ENCODE measurements at places on chromosomes 13 and 19.

DNA sequence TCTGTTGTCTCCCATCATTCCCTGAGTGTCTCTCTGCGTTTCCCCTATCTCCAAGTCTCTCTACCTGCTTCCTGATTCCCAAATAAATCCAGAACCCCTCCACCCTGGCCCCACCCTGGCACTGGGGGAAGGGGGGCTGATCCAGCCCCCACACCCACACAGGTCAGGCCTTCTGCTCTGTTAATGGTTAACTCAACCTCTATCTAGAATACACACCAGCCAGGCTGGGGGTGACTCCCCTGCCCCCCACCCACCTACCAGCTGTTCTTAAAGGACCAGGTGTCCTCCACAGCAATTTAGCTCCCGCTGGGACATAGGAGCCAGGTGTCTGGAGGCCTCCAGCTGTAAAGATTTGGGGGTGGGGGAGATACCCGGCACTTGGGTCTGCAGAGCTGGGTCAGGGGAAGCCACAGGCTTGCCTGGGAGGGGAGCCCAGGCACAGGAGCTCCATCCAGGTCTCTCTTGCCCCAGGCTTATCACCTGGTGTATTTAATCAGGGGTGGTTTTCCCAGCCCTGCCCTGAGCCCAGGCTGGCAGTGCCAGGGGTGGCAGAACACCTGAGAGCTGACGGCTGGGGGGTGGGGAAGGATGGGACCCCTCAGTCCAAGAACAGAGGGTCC lies 3.9 kb downstream of the IRF2BP1 start:
- no peak for DNase-seq

GRCh38 chr13:44908266-44908665 lies 81.0 kb downstream of the NUFIP1 start:
- no peak for DNase-seq

DNA sequence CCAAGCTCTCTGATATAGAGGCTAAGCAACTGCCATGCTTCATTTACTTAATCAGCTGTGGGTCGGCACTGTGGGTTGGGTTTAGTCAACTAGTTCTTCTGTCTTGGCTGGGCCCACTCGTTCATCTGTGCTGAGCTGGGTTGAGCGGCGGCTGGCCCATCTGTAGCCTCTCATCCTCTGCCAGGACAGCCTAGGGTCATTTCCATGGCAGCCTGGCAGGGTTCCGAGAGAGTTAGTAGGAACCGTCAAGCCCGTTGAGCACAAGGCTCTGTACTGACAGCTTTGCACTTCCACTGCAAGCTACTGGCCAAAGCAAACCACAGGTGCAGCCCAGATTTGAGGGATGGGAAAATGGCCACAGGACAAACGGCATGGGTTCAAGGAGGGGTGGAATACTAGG lies 6.6 kb upstream of the ZNF835 start:
- DNase-seq = no peak

- DNase-seq = no peak
Observed at GRCh38 chr13:44072536-44072935, 192.8 kb downstream of the LACC1 start.

DNA sequence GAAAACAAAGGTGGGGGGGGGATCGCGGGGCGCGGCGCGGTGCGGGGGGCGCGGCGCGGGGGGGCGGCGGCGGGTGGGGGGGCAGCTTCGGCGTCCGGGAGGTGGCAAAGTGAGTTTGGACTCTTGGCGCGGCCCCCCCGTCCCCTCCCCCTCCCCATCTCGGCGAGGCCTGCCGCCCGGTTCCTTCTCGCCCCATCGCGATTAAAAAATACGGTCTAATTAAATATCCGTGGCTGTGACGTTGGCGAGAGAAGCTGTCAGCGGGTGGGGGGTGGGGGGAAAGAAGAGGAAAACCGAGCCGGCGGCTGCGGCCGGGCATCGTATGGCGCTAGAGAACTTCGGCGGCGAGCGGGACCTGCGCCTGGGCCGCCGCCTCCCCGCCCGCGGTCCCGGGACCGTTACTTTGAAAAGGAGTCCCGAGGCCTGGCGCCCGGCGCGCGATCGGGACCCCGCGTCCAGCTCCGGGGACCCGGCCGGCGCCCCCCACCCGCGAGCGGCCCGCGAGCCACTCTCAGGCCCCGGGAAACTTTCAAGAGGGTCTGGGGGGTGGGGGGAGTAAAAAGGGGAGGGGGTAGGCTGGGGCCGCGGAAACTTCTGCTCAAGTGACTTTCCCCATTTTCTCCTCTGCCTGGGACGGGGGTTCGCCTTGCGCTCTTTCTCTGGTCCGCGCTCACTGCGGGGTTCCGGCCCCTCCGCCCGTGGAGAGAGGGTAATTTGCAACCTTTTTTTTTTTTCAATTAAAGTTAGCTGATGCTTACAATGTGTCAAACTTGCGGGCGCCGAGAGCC lies 146.3 kb upstream of the ZNF536 start:
- no peak for DNase-seq

DNA sequence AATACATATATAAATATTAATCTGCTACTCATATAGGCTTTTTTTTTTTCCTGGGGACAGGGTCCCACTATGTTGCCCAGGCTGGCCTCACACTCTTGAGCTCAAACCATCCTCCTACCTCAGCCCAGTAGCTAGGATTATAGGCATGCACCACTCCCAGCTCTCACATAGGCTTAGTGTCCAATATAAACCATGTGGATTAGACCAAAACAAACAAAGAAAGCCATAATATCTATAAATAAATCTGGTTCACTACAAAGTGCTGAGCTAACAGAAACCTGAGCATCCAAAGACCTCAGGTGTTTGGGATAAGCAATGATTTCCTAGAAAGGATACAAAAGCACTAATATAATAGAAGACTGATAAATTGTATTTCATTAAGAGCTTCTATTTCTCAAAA lies 26.0 kb downstream of the TBC1D4 start:
- no peak for DNase-seq

DNA sequence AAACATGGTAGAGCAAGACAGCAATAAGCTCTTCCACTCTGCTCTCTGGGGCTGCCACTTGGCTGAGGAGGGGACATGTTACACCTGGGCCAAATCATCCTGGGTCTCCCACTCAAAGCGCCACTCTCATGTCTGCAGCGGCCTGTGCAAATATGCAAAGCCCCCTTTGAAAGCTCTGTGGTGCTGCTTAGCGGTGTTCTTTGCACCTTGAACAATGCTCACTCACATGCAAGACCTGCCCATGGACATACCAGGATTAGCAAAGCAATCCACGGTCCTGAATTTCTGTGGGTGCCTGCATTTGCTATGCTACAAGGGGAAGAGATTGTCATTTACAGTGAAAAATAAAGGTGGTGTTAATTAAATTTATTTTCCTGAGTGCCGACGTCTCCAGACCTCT lies 48.6 kb downstream of the MRPL57 start:
- no peak for DNase-seq

GRCh38 chr13:41827507-41828213 lies 133.2 kb downstream of the VWA8 start:
- no peak for DNase-seq

DNA sequence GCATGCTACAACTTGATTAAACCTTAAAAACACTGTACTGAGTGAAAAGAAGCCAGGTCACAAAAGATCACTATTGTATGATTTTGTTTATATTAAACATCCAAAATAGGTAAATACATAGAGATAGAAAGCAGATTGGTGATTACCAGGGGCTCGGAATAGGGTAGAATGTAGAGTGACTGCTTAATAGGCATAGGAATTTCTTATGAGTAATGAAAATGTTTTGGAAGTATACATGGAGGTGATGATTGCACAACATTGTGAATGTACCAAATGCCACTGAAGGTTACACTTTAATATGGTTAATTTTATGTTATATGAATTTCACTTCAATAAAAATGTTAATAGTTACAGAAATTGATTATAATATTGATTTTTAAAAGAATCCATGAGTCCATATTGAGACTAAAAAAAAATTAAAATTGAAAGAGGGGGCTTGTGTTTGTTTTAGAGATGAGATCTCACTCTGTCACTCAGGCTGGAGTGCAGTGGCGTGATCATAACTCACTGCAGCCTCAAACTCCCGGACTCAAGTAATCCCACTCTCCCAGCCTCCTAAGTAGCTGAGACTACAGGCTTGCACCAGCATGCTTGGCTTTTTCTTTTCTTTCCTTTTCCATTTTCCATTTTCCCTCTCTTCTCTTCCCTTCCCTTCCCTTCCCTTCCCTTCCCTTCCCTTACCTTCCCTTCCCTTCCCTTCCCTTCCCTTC lies 85.1 kb downstream of the FNDC3A start:
- no peak for DNase-seq

GRCh38 chr19:11649941-11650340 lies 52.7 kb downstream of the ZNF627 start:
- no peak for DNase-seq

DNA sequence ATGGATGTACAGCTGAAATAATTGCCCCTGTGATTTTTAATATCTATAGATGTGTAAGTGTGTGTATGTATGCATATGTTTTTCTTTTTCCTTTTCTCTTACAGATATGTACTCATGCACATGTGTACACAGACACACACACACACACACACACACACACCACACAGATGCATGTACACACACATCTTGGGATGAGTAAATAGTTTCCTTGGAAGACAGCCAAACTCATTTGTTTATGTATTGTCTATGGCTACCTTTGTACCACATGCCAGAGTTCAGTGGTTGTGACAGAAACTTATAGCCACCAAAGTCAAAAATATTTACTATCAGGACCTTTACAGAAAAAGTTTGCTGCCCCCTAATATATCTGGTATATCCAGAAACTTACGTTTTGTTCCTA lies 192.6 kb downstream of the MAB21L1 start:
- no peak for DNase-seq

DNA sequence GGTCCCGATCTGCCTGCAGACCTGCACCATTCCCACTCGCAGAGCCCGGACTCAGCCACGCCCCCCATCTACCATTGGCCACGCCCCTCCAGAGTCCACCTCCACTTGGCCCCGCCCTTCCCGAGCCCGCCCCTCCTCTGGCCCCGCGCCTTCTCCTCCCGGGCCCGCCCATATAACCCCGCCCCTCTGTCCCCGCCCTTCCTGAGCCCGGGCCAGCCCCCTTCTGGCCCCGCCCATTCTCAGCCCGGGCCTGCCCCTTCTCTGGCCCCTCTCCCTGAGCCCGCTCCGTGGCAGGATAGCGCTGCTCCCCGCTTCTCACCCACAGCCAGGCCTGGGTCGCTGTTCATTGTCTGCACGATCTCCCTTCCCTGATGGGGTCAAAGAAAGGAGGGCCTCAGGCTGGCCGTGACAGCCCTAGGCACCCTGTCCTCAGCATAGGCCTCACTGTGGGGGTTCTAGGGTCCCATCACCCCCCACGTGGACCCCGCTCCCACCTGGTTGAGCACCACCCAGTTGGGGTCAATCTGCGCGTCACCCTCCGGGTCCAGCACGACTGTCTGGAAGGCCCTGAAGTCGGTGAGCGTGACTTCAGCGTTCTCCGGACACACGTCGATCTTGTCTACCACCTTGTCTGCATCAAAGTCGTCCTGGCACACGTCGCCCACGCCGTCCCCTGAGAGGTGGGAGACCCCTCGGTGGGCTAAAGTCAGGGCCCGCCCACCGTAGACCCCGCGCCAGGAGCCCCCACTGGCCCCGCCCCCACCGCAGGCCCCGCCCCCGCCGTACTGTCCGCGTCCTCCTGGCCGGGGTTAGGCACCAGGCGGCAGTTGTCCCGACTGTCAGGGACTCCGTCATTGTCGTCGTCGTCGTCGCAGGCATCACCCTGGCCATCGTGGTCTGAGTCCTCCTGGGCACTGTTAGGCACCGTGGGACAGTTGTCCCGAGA lies 5.7 kb downstream of the COMP start:
- DNase-seq = no peak

DNA sequence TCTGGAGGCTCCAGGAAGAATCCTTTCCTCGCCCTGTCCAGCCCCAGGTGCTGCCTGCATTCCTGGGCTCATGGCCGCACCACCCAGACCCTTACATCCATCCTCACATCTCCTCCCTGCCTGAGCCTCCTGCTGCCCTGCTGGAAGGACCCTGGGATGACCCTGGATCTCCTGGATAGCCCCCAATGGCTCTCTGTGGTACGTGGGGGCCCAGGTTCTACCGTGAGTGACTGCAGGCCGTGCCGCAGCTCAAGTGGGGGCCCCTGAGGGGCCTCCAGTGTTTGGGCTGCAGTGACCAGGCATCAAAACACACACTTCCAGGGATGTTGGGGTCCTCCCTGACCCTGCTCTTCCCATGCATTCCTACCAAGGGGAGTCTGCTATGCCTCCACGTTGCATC lies 8.3 kb upstream of the MCF2L start:
- DNase-seq = no peak

GRCh38 chr13:51739027-51739764 lies 64.8 kb downstream of the DHRS12 start:
- no peak for DNase-seq

- DNase-seq = peak; percentile 30
Observed at GRCh38 chr13:106561551-106562170, 6.3 kb downstream of the ARGLU1 start.

- no peak for DNase-seq
Observed at GRCh38 chr13:50422181-50423148, 407.2 kb downstream of the KCNRG start.

GRCh38 chr19:48967346-48968178 lies 2.5 kb downstream of the FTL start:
- no peak for DNase-seq

- no peak for DNase-seq
Observed at GRCh38 chr19:18932216-18932841, 8.7 kb downstream of the HOMER3 start.

GRCh38 chr19:42090672-42091071 lies 14.7 kb downstream of the ZNF574 start:
- no peak for DNase-seq

- DNase-seq = no peak
Observed at GRCh38 chr13:62781866-62782265, 1366.2 kb upstream of the PCDH20 start.

DNA sequence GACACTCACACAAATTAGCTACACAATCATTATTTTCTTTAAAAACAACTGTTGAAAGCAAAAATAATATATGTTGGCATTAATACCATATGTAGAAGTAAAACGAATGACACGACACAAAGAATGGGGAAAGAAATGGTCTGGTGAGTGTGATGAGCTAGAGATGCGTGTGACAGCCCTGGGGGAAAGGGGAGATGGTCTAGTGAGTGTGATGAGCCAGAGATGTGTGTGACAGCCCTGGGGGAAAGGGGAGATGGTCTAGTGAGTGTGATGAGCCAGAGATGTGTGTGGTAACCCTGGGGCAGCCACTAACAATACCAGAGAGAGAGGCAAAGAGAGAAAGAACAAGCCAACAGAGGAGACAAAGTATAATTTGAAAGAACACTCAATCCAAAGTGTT lies 22.3 kb upstream of the LAMP1 start:
- DNase-seq = no peak

DNA sequence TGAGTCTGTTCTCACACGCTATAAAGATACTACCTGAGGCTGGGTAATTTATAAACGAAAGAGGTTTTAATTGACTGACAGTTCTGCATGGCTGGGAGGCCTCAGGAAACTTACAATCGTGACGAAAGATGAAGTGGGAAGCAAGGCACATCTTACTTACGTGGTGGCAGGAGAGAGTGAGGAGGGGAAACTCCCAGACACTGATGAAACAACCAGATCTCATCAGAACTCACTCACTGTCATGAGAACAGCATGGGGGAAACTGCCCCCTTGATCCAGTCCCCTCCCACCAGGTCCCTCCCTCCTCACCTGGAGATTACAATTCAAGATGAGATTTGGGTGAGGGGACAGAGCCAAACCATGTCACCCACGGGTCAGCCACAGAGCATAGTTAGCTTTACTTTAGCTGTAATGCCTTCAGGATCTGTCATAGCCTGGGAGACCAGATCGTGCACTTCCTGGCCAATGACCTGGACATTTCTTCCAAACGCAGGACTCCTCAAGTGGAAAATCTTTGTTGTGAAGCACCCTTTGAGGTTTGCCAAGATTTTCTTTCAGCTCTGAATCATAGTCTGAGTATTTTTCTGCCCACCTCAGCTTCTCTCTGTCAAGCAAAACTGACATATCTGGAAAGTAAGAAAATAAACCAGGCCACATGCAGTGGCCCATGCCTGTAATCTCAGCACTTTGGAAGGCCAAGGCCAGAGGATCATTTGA lies 25.2 kb upstream of the HIF3A start:
- DNase-seq = no peak
